ENCODE measurements at places on chromosomes 2 and 18. TPM values are rescaled to one million over a fixed set of nuclear protein-coding genes. Genes with fewer than 3 reads are reported as not detected.

HRH4 gene
- 0.17 TPM for total RNA-seq

HADHA gene
- 101 TPM for total RNA-seq

PARD3B gene
- total RNA-seq: 0.83 TPM

SERPINB2 gene
- not detected for total RNA-seq

SLC4A3 gene
- total RNA-seq: not detected

ATOH8 gene
- 2.1 TPM for total RNA-seq

MROH2A gene
- not detected for total RNA-seq
